ENCODE measurements at places on chromosomes 7 and 10. TPM values are rescaled to one million over a fixed set of nuclear protein-coding genes. Genes with fewer than 3 reads are reported as not detected.

The CNPY1 gene
- total RNA-seq = not detected

The AS3MT gene
- total RNA-seq = 3.2 TPM

The CFAP58 gene
- 0.15 TPM for total RNA-seq

The CARD11 gene
- total RNA-seq = 1.5 TPM

The FAM25A gene
- not detected for total RNA-seq

The EBF3 gene
- total RNA-seq = 0.19 TPM

The TUBB8 gene
- 0.16 TPM for total RNA-seq

The TET1 gene
- 0.59 TPM for total RNA-seq

The TAS2R4 gene
- 0.07 TPM for total RNA-seq

The KIN gene
- 11.4 TPM for total RNA-seq

The KNDC1 gene
- total RNA-seq = 1.3 TPM

The PRKG1 gene
- not detected for total RNA-seq

The RADIL gene
- total RNA-seq = 2.7 TPM

The SLC16A12 gene
- total RNA-seq = 0.21 TPM

The LIPF gene
- total RNA-seq = not detected

The TMEM176B gene
- total RNA-seq = 0.15 TPM

The MXI1 gene
- 7.3 TPM for total RNA-seq

The LDB3 gene
- 0.13 TPM for total RNA-seq

The HOXA5 gene
- total RNA-seq = 5.8 TPM

The ZP3 gene
- 20.2 TPM for total RNA-seq

The IPMK gene
- total RNA-seq = 3.0 TPM

The MYOF gene
- 222 TPM for total RNA-seq

The PAX4 gene
- not detected for total RNA-seq

The UBTD1 gene
- 16.2 TPM for total RNA-seq

The FAM24B gene
- 13.7 TPM for total RNA-seq

The NPY gene
- total RNA-seq = not detected

The RFC2 gene
- 55.5 TPM for total RNA-seq

The AMPH gene
- total RNA-seq = 0.10 TPM

The GOLGA7B gene
- 3.6 TPM for total RNA-seq

The CTNNA3 gene
- not detected for total RNA-seq

The CLEC5A gene
- total RNA-seq = not detected

The ACTL6B gene
- not detected for total RNA-seq

The GPR26 gene
- not detected for total RNA-seq

The SMKR1 gene
- total RNA-seq = 10.1 TPM

The MYH16 gene
- total RNA-seq = 0.50 TPM

The KIAA1217 gene
- 2.5 TPM for total RNA-seq

The IL2RA gene
- not detected for total RNA-seq

The LLCFC1 gene
- total RNA-seq = not detected

The BEND7 gene
- total RNA-seq = 10.5 TPM

The TRIM50 gene
- not detected for total RNA-seq

The MKRN1 gene
- 68.6 TPM for total RNA-seq

The CLDN4 gene
- total RNA-seq = 6.1 TPM

The CACUL1 gene
- total RNA-seq = 11.7 TPM

The TMEM178B gene
- total RNA-seq = 1.5 TPM

The SPDYE6 gene
- not detected for total RNA-seq

The CYP2E1 gene
- 0.25 TPM for total RNA-seq

The PPP1R17 gene
- not detected for total RNA-seq

The MRC1 gene
- total RNA-seq = not detected

Data from A549 treated with Mapracorat at 1 μM for 4 hours (cell line).